NCI-H1436 treated with DMSO at 0.1 percent for 48 hours (cell line): ENCODE measurements at places on chromosomes 5 and 9.

DNA sequence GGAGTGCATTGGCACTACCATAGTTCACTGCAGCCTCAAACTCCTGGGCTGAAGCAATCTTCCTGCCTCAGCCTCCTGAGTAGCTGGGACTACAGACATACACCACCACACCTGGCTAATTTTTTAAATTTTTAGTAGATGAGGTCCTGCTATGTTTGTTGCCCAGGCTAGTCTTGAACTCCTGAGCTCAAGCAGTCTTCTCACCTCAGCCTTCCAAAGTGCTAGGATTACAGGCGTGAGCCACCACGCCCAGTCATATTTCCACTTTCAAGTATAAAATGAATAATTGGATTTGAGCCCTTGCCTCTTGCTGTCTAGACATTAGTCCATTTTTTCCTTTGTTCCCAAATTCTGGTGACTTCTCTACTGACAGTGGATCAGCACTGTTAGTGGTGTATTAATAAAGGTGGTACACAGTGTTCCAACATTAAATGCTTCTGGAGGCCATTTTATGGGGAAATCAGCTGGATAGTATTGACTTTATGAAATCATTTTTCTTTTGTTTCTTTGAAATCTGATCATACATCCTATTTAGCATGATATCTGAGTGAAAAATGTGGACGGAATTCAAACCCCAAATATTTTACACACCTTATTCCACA, 15.9 kb downstream of the ATP6V0E1 start:
- DNase-seq = no peak

DNA sequence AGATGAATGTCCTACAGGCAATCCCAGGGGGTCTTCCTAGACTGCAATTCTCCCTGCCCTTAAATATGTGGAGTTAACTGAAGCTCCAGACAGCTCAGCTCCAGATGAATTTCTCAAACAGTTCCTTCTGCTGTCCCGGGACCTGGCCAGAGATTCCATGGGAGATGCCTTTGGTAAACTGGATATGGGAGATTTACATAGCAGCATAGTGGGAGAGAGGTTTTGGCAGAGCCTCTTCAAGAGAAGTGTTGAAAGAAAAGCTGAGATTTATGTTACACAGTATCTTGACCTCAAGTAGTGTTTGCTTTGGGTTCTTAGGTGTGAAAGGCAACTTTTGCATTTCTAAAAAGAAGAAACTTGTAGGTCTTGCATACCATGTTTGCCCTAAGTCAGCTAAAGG, 364.9 kb downstream of the ARRDC3 start:
- DNase-seq = no peak

DNA sequence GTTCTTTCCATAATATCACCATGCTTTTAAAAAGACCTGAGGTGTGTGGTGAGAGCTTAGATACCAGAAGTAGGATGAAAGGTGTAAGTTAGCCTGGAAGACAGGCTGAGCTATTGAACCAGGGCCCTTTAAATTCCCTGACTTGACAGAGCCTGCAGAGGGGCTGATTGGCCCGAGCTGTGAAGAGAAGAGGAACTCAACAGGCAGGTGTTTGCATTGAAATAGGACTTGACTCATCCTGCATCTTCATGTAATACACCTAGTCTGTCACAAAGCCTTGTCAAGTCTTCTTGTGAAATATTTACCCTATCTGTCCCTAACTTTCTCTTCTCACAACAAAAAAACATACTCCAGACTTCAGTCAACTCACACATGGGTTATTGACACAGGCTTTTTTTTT, 16.6 kb upstream of the ANP32B start:
- no peak for DNase-seq

DNA sequence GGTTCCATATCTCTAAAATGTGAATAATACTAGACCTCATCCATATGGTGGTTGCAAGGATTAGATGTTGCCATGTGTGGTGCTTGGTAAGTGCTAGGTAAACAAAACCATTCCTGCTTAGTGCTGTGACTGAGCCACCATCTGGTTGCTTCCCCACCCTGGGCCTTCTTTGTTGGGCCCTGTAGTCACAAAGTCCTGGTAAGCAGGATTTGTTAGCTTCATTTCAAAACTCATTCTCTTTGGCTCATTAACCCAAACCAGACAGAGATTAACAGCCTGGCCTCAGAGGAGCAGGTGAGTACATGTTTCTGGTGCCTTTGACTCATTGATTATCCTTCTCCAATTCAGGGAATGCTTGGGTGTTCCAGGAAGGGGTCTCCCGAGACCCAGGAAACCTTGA, 240.2 kb downstream of the ARHGAP26 start:
- no peak for DNase-seq

DNA sequence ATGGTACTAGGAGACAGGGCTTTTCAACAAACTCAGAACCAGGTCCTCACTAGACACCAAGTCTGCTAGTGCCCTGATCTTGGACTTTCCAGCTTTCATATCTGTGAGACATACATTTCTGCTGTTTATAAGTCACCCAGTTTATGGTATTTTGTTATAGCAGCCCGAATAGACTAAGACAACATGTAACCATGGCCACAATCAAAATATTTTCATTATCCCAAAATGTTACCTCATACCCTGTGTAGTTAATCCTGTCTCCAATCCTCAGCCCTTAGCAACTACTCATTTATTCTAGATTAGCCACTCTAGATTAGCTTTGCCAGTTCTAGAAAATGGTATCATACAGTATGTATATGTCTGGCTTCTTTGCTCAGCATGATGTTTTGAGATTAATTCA, 6.3 kb upstream of the ATG10 start:
- no peak for DNase-seq

GRCh38 chr5:15601274-15601673, 101.3 kb downstream of the FBXL7 start:
- DNase-seq = no peak
